ENCODE measurements at places on chromosomes 4 and X.

GRCh38 chr4:11463707-11464106, 35.0 kb upstream of the HS3ST1 start:
- DNase-seq: no peak

GRCh38 chr4:96347582-96347981, 507.7 kb downstream of the PDHA2 start:
- peak; percentile 20 for DNase-seq

- no peak for DNase-seq
Measured at GRCh38 chr4:186832906-186833305, 109.2 kb upstream of the FAT1 start.

DNA sequence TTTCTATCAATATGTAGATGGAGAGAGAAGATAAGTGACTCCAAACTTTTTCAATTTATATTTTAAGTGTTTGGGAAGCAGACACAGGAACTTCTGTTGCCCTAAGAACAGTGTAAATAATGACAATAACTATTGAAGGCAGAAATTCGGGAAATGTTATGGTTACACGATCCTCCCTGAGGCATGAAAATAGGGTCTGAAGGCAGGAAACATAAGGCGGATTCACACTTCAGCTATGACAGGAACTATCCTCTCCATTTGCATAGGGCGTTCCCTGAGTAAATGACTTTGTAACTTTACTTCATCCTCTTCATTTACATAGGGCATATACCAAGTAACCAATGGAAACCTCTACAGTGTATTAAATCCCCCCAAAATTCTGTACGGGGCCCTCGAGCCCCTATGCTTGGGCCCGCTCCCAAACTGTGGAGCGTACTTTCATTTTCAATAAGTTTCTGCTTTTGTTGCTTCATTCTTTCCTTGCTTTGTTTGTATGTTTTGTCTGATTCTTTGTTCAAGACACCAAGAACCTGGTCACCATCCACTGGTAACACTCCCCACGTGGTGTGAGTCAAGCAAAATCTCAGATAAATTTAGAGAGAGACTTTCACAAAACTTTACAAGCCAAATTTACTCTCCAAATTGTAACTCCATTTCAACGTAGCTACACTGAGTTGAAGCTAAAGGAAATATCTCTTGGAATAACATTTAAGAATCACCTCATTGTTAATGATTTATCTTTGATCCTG, 2504.3 kb downstream of the ARAP2 start:
- DNase-seq: no peak

GRCh38 chrX:135095715-135096114, 24.6 kb downstream of the ETDB start:
- DNase-seq: no peak

DNA sequence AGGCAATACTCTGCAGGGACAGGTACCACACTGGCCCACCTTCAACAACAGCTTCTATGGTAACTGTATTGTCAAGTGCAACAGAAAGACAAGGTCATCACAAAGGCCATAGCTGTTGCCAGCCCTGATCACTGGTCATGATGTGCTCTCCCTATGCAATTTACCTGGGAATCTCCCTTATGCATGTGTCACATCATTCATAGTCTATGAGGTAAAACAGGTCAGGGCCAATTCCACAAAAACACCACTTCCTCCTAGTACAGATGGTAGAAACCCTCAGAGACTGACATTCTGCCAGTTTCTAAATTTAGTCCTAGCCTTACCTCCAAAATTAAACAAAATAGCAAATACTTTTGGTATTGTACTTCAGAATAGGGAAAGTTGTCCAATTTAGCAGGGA, 132.8 kb downstream of the MGST2 start:
- DNase-seq: peak; percentile 19

GRCh38 chr4:80058740-80059139, 14.3 kb downstream of the ANTXR2 start:
- no peak for DNase-seq

- DNase-seq: no peak
Measured at GRCh38 chrX:4239650-4240540, 526.4 kb upstream of the PRKX start.

- no peak for DNase-seq
Measured at GRCh38 chrX:131359611-131360010, 70.5 kb upstream of the IGSF1 start.

DNA sequence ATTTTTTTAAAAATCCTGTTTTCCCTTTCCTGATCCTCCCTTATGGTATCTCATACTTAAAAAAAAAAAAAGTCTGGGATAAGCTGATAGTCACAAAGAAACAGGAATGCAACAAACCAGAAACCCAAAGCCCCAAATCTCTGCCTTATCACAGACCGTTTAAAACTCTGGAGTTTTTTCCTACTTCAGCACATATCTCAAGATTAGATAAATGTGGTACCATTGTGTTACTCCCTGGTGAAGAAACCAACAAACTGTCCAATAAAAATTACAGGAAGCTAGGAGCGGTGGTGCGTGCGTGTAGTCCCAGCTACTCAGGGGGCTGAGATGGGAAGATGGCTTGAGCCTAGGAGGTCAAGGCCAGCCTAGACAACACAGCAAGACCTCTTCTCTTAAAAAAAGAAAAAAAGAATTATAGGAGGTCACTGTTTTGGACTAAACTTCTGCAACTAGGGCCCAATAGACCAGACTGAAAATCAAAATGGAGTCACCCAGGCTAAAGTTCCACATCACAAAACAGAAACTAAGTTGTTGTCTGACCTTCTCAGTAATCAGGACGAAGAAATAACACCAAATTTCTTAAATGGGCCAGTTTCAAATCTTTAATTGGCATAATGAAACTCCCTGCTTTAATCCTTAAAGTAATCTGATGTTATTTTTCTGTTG, 51.9 kb downstream of the RBM47 start:
- DNase-seq: no peak

DNA sequence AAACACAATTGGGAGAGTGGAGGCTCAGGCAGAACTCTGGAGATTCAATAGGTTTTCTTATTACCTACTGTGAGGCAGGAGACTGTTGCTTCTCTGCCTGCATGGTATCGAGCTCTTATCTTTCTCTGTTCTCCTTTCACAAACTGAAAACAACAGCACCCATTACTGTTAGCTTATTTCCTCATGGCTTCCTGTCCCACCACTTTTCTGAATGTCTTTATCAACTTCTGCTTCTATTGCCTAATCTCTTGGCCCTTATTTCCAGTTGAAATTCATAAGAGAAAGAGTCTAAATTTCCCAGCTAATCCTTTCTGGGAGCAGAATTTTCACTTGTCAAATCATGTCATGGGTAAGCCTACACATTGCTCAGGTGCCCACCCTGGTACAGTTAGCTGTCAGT, 46.8 kb upstream of the NDST3 start:
- DNase-seq: no peak

DNA sequence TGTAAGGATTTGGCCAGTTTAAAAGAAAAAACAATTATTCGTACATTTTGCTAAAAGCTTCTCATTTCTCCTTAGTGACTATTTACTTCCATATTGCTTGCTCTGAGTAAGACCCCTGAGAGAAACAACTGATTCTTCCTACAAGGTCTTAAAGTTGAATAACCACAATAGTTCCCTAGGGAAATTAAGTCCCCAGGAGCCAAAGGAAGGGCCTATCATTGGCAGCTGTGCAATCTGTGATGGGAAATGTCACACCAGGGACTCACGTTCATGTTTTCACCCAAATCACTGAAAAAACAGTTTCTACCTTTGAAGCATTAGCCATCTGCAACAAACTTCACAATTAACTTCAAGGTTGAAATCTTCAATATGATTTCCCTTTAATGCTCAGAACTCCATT, 66.7 kb downstream of the JADE1 start:
- no peak for DNase-seq

DNA sequence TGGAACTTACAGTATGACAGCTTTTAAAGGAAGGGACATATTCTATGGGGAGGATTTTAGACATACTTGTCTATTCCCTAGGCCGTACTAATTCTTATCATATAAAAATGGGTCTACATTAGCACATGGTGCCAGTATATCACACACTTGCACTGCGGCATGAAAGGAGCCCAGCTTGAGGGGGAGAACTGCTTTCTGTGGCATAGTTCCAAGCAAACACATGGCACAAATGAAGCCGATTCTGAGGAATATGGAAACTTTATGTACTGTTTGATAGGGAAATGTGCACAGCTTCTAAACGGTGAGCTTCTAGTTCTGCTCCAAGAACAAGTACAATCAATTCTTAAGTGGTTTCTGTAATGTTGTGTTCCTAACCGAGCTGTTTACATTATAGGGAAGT, 675.6 kb upstream of the FTHL17 start:
- DNase-seq: no peak

- no peak for DNase-seq
Measured at GRCh38 chr4:111398906-111399330, 746.3 kb upstream of the FAM241A start.

- no peak for DNase-seq
Measured at GRCh38 chrX:97806238-97806637, 922.5 kb downstream of the RPA4 start.

Measured in dermis blood vessel endothelial cell (primary cell).